Esophagus muscularis mucosa (tissue), 4 donors: ENCODE measurements at places on chromosomes 1 and 21. TPM values are rescaled to one million over a fixed set of nuclear protein-coding genes. Genes with fewer than 3 reads are reported as not detected.

The OPTC gene
- total RNA-seq, result not detected

The CHODL gene
- total RNA-seq, result 4.1 TPM

DNA sequence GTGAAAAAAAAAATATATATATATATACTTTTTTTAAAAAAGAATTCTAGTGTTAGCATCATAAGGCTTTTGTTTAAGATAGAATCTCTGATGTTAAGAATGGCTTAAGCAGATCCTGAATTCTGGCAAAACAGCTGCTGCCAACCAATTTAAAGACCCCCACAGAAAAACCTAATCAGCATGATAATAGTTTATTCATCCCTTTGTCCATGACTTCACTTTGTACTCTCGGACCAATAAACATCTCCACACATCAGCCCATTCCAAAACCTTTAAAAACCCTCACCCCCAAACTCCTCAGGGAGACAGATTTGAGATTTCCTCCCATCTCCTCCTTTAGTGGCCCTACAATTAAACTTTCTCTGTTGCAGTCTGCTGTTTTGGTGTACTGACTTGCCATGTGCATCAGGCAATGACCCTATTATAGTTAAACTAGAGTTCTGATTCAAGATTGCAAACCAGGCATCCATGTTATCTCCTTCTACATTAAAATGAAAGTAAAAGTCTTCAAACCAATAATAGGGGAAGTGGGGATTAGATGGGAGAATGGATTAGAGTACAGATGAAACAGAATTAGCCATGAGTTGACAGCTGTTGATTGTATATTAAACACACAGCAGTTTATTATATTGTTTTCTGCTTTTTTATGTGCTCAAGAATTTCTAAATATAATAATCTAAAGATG lies 9.8 kb upstream of the PHTF1 start:
- DNase-seq, result no peak

- DNase-seq, result no peak
These were observed 9.9 kb upstream of the DNTTIP2 start for GRCh38 chr1:93888900-93889299.

DNA sequence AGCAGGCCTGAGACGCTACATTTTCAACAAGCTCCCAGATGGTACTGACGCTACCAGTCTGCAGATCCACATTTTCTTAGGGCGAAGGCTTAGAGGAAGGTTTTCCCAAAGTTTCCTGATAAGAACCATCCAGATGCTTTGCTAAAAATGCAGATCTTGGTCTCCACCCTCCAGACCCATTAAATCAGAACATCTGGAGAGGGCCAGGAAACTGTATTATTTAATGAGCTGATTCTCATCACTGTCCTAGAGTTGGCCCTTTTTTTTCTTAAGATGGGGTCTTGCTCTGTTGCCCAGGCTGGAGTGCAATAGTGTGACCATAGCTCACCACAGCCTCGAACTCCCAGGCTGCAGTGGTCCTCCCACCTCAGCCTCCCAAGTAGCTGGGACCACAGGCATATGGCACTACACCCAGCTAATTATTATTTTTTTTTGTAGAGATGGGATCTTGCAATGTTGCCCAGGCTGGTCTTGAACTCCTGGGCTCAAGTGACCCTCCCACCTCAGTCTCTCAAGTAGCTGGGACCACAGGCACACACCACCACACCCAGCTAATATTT lies 67.2 kb upstream of the EFHD2 start:
- no peak for DNase-seq
